ENCODE measurements at places on chromosomes 12 and 14.

- peak; percentile 28 for DNase-seq
Measured at GRCh38 chr12:6603095-6603567, 4.0 kb downstream of the CHD4 start.

DNA sequence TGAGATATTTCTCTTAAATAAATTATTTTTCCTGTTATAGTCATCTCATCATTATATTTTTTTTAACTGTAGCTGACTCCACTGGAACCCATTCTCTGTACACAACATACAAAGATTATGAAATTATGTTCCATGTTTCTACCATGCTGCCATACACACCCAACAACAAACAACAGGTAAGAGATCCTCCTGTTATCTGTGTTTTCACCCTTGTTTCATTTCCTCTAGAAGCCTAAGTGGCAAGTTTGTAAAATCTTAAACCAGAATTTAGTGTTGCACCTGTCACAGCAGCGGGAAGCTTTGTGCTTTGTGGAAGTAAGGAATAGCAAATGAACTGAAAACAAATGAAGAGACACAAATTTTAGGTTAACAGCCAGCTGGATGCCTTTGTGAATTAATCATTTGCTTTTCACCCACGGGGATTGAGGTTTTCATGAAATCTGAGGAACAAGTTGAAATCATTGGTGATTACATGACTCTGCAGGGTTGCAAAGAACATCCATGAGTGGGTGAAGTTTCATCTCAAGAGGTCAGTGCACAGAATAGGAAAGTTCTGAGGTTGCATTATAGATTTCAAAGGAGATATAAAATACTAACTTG, 273.9 kb upstream of the RGS6 start:
- DNase-seq = no peak

DNA sequence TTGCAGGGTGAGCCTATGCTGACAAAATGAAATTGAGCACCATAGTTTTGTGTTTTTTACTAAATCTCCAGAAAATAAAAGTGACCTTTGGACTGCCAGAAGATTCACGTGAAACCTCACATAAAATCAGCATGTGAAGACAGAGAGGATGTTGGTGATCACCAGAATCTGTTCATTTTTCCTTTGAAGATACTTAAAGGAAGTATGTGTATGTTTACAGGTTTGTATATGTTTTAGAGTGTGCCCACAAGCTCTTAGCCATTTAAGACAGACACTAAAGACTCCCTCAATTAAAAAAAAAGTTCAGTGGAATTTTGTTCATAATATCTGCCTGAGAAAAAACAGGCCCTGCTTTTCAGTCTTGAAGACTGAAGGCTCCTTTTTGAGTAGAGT, 25.9 kb downstream of the DDX47 start:
- no peak for DNase-seq

DNA sequence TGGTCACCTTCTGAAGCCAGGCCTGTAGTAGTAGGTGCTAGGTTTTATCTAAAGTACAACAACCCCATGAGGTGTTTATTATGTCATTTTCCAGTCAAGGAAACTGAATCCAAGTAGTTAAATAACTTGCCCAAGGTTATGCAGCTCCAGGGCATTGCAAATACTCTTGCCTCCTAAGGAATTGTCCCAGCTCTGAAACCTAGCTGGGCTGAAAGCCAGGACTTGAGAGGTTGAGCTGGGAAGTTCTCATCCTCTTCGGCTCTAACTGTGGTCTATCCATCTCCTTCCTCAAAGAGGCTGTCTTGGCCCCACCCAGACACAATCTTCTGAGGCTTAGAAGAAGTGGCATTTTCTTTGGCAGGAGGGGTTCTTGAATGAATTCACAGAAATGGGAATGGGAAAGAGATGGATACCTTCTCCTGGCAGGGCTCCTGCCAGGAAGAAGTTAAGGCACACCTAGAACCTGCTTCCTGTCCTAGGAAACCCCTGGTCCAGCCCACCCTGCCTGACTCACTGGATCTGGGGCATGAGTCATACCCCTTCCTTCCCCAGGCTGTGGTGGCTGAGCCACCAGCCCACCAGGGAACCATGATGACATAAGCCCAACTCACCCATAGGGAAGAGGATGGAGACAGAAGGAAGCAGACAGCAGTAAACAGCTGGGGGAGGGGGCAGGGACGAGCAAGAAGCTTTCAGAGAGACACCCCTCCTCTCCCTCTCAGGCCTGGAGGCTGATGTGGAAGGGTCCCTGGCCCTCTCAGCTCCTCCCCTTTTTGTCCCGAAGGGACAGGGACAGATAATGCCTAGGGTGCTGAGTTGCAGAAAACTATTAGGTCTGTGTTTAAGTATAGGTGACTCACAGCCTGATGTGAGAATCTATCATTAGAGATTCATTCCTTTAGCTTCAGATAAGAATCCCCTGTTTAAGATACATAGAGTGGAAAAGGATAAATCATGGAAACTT, 2.1 kb upstream of the PLEK2 start:
- peak; percentile 88 for DNase-seq

DNA sequence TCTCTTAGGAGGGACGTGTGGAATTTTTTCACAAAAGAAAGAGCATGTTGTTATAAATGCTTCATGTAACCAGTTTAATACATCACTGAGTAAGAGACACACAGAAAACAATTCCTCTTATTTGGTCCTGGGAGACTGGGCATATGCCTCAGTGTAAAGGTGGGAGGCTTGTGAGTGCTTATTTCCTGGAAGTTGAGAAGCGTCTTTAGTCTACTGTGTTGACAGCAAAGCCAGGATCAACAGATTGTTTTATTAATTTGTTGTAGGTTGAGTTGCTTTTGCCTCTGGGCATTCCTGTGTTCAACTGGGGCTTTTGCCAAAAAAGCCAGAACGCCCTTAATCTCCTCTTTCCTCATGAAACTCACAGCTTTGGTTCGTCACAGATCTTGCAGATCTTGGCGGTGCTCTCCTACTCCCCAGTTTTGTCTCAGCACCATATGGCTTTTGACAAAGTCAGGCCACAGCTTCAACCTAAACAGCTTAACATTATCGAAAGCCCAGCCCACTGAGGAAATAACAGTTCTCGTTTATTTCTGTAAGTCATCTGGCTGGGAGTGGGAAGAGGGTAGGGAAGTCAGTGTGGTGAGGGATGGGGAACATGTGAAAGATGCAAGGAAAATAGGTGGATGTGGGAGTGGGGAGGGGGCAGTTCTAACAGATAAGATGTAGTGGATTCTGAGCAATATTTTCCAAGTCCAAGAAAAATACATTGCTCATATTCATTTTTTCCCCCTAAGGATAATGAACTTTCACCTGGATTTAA, 227.2 kb downstream of the DACT1 start:
- no peak for DNase-seq

DNA sequence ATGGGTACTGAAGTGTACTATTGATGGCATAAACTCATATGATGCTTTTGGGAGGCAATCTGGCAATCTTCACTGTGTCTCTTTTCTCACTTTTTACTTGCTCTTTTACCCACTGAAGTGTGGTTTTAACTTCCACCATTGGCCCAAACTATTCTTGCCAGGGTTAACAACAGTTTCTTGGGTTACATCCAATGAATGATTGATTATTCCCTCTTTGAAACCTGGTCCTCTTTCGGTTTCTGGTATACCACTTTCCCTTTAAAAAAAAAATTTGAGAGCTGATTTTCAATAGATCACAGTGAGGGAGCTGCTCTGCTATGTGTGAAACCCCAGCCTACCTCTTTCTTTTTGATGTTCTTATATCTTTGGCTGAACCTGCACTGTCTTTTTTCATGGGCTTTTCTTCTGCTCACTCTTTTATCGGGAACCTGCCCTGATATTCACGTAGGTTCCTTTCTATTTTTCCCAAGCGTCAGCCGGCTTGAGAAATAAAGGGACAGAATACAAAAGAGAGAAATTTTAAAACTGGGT, 56.1 kb upstream of the OR4E1 start:
- no peak for DNase-seq

All from ELF-1 (cell line).